ENCODE measurements at places on chromosomes 7 and 10. TPM values are rescaled to one million over a fixed set of nuclear protein-coding genes. Genes with fewer than 3 reads are reported as not detected.

ATG9B gene
- total RNA-seq, result not detected

CCL24 gene
- total RNA-seq, result 0.88 TPM

- DNase-seq, result no peak
Measured at GRCh38 chr10:74114041-74114448, 36.6 kb downstream of the AP3M1 start.

DNA sequence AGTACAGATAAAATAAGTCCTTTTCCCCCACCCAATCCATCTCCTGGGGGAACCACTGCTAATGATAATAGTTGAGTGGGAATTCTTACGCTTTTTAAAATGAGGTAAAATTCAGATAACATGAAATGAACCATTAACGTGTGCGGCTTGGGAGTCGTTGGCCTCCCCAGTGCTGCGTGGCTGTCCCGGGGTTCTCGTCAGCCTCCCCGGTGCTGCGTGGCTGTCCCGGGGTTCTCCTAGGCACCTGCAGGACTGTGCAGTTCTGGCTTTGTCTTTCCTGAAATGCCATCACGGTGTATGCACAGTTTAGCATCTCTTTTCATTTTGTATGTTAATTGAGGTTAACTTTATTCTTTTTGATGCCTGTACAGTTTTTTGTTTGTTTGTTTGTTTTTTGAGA lies 13.5 kb downstream of the SUN1 start:
- no peak for DNase-seq

DNA sequence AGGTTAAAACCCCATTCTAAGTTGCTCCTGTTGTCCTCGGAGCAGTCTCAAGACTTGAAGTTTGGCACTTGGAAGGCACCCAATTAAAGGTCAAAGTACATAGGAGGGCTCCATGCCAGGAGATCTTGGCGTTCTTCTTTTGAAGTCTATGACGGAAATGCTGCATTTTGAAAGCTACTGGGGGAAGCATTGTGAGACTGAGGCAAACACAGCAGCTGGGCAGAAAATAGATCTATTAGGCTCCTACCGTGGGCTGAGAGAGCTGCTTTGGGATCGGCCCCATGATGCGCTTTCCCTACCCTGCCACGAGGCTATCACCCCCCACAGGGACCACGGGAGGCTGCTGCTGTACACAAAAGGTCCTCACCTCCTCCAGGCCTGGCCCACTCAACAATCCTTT lies 20.0 kb downstream of the KIAA1549 start:
- DNase-seq, result no peak

GRCh38 chr7:97116308-97116707 lies 1.2 kb upstream of the SDHAF3 start:
- DNase-seq, result no peak

DNA sequence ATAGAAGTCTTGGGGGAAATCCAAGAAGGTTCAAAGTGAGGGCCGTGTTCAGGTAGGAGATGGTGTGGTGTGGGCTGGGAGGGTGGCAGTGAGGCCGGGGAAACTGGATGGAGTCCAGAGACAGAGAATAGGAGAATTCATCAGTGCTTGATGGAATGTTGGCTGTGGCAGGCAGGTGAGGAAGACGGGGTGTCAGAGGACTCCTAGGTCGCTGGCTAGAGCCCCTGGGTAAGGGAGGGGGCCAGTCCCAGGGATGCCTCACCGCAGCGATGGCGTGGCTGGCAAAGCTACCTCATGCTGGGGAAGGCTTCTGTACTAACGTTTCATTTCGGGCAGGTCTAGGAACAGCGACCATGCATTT lies 373.0 kb downstream of the RPS24 start:
- no peak for DNase-seq

DNA sequence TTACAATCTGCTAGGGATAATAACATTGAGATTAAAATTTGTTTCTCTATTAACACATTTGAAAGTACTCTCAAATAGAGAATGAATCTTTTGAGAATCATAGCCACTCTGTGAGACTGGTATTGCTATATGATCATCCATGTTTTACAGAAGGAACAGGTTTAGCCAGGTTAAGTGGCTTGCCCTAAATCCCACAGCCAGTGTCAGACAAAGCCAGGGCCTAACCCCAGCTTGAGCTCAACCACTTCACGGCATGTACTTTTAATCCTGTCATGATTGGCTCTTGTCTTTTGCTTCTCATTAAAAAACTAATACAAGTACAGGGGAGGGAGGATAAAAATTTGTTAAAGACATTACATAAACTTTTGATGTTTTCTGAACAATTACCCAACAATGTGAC lies 3.8 kb upstream of the ZNRF2 start:
- no peak for DNase-seq

Measured in left lobe of liver (tissue), 2 donors.